ENCODE measurements at places on chromosomes 4 and X.

- DNase-seq = no peak
These were observed 52.4 kb downstream of the DDX3X start for GRCh38 chrX:41386222-41386990.

DNA sequence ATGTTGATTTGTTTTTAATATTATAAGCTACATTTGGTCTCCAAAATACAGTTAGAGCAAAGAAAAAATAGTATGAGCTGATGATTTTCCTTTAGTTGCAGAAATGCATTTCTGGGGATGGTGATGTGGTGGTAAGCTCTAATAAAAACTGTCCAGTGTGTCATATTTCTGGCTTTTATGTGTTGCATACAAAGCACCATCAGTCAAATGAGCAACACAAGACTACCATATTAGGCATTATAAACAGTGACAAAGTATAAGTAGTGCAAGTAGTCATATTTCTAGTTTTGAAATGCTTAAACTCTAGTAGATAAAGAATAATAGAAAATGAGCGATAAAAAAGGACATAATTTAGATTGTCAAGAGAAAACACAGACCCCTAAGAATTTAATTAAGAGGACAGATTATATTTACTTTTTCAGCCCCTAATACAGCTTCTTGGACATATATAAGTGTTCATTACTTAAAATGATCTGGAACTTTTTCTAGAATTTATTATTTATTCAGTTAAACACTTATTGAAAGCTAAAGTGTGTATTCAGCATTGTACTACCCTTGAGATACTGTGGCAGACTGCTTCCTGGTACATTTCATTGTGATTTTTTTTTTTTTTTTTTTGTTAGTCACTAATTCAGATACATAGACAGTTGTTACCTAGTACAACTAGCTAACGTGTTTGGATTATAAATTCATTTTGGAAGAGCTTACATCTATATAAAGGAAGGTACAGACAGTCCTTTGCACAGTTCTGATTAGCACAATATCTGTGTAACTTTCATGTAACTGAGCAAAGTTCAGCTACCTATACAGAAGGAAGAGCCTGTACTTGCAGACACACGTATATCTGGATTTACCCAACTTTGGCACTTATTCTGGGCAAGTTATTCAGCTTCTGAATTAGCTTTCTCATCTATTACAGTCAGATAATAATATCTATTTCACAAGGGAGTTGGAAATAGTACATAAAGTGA, 22.3 kb downstream of the RAP1GDS1 start:
- no peak for DNase-seq

DNA sequence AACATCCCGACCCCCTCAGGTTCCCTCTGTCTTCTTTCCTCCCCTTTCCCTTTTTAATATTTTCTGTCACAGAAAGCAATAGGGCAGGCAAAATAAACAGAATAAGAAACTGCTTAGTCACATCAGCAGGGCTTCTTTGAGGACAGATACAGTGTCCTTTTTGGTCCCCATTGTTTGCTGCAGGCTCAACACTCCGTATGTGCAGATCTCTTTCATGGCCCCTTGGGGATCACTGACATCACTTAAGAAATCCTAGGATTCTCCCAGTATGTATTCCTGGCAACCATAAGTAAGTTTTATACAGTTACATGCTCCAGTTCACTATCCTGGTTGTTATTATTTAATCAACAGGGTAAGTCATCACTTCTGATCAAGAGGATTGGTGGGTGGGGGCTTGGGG, 448.0 kb downstream of the NKX6-1 start:
- DNase-seq = no peak

DNA sequence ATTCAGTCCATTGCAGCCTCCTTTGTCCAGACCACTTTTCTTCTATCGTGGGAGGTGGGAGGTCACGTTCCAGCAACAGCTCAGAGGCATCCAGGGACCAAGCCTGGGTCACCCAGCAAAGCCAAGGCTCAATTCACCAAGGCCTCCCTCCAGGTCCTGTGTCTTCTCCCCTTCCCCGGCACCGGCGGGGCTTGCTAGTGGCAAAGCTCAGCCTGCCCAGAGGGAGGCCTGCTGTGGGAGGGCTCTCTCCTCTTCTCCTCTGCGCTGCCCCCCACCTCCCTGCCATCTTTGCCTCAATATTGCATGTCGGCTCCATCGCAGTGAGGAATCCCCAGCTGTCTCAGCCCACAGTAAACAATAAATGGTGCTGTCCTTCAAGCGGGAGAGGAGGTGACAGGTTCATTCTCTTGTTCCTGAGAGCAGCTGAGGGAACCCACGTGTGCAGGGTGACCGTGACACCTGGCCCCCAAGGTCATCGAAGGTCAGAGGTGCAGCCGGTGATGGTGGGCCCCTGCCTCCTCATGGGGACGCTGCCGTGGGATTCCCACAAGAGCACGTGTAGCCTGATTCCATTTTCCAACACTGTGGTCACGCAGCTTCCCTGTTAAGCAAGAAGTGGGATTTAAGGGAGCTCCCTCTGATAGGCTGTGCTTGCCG, 111.5 kb upstream of the PSAPL1 start:
- no peak for DNase-seq

GRCh38 chrX:39519566-39520301, 578.0 kb downstream of the BCOR start:
- DNase-seq = no peak

GRCh38 chrX:129523079-129523911, at the start of gene SMARCA1:
TSS of gene SMARCA1 (minus strand) at chrX:129523490. CDS start at chrX:129523370, 120 bp downstream.
- no peak for DNase-seq

DNA sequence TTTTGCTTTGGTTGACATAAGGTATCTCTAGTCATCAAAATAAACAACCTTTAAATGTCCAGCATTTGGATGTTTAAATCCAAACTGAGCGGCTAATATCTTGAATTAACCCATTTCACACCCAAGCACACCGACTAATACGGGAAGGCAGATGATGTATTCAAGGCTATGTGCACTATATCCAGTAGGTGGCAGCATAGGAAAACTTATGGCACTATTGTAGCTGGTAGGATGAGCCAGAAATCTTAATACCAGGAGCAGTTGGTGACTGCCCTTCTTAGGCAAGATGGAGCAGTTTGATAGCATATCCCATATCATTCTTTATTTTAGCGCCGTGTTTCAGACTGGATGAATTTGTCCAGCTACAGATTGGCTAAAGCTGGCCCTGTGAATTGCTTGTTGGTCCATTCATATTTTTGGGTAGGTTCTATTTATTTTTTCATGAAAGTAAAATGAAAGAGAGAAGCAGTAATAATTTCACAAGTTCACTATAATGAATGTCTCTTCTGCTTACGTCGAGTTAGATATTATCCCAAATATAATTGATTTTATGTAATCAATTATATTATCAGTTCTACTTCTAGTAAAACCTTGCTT, 24.4 kb downstream of the UCHL1 start:
- DNase-seq = peak; percentile 39

DNA sequence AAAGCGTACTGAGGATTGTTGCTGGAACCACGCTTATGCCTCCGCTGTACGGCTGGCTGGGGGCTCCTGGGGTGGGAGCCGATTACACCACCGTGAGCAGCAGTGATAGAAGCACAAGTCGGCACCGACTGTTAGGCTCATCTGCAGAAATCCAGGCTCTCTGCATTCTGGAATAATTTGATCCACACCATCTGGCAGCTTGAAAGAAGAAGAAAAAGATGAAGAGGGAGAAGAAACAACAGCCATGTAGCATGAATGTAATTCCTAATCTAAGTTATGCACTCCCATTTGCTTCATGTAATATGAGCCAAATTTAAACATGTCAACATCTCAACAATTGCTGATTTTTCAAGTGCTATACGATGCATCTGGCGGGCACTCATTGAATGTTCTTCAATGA, 84.6 kb upstream of the DHX15 start:
- no peak for DNase-seq

DNA sequence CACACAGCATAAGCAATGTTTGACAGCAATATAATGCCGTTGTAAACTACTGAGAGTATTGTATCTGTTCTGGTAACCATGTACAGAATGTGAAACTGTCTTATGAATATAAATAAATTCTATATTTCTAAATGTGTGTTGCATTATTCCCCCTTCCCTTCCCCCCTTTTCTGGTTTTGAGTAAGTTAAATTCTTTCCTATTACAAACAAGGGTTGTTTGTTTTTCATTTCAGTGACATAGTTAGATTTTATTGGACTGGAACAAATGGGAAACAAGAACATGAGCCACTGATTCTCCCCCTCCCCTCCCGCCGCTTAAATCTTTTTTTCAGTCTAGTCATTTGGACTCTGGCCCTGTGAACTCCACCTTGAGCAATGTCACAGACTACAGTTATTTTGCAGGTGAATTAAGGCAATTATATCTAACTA, 69.8 kb downstream of the GPAT3 start:
- DNase-seq = no peak

DNA sequence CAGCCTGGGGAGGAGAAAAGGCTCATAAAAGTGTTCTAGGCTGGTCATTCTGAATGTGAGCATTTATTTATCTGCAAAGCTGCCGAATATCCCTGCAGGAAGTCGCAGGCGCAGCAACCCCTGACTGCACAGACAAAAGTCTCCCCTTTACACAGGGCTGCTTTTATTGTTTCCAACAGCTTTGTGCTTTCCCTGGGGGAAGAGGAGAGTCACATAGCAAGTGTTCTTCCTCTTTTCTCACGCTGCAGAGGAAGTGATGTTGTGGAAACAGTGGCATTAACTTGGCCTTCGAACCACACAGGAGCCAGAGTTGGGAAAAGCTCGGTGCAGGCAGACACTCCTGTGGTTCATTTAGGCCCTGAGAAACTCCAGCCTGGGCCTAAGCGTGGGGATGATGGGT, 81.5 kb upstream of the BCOR start:
- DNase-seq = no peak

GRCh38 chr4:147769386-147769785, 37.5 kb downstream of the ARHGAP10 start:
- no peak for DNase-seq

DNA sequence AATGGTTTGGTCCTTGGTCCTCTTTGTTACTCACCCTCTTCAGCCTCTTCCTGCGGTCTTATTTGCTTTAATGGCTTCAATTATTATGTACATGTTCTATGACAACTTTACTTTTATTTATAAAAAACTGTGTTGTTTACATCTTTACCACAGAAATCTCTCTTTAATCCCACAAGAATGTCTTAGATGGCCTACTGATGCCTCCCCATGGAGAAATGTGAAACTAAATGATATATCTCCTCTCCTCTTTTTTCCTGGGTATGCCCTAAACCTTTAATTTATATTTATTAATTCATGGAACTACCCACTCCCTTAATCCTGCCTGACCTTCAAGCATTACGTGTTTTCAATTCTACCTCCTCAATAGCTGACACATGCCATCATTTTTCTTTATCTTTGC, 573.2 kb downstream of the CENPC start:
- DNase-seq = no peak

- no peak for DNase-seq
These were observed 467.0 kb upstream of the DIPK2B start for GRCh38 chrX:45667666-45668065.

- DNase-seq = no peak
These were observed 4.5 kb downstream of the G6PD start for GRCh38 chrX:154541896-154542722.

DNA sequence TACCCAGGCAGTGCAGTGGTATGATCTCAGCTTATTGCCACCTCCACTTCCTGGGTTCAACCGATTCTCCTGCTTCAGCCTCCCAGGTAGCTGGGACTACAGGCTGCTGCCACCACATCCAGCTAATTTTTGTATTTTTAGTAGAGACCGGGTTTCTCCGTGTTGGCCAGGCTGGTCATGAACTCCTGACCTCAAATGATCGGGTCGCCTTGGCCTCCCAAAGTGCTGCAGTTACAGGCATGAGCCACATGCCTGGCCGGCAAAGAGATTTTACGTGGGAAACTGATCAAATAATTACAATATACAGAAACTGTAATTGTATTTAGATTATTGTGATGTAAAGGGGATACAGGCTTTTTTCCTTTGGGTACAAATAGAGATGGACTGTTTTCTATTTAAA, 33.7 kb downstream of the RBPJ start:
- no peak for DNase-seq

DNA sequence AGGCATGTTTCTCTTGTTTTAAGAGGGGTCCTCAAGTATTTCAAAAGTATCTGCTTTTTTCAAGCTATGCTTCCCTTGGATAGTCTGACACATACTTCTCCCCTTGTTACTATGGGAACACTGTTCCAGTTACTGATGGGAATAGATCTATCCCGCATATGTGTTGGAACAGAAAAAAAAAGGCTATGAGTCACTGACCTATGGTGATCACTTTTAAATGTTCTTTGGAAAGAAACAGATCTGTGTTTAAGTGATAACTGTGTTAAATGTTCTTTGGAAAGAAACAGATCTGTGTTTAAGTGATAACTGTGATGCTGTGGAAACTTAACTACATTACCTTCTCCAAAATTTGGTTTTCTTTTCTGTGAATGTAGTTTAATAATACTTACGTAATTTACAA, 303.2 kb downstream of the TEX13C start:
- no peak for DNase-seq

DNA sequence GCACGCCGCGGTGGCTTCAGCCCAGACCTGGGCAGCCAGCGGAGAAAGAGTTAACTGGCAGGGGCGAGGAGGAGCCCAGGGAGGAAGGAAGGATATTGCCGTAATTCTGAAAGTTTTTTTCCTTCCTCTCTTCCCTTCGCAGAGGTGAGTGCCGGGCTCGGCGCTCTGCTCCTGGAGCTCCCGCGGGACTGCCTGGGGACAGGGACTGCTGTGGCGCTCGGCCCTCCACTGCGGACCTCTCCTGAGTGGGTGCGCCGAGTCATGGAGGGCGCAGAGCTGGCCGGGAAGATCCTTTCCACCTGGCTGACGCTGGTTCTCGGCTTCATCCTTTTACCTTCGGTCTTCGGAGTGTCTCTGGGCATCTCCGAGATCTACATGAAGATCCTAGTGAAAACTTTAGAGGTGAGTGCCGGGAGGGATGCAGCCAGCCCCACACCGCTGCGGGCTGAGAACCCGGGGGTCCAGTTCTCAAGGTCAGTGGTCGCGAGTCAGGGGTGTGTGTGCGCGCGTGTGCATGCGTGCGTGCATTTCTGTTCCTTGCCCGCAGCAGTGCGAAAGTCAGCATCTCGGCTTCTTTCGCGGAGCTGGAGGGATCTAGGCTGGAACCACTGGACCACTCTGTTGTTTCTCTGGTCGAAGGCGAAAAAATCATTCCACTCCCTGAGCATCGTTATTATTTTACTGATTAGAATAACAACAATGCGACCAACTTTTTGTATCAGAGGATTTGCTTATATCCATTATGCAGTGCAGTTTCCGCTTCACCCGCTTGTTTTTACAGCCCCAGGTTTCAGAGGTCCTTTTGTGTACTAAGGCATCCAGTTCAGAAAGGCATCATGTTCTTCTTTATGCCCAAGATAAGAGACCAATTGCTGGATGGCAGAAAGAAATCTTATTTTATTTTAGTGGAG, 709 bp downstream of the GPAT3 start:
- DNase-seq = no peak

- DNase-seq = no peak
These were observed 10.0 kb downstream of the CLCN4 start for GRCh38 chrX:10166731-10167151.

GRCh38 chr4:38068107-38068506, 107.9 kb downstream of the PTTG2 start:
- no peak for DNase-seq

- no peak for DNase-seq
These were observed 21.8 kb downstream of the SPRY1 start for GRCh38 chr4:123418351-123418931.

- DNase-seq = no peak
These were observed 179.5 kb downstream of the CEP135 start for GRCh38 chr4:56128213-56128612.

Measured in cerebellar nuclear complex (tissue), 1 donor.